RWPE1 (cell line): ENCODE measurements at places on chromosomes 3 and 15.

DNA sequence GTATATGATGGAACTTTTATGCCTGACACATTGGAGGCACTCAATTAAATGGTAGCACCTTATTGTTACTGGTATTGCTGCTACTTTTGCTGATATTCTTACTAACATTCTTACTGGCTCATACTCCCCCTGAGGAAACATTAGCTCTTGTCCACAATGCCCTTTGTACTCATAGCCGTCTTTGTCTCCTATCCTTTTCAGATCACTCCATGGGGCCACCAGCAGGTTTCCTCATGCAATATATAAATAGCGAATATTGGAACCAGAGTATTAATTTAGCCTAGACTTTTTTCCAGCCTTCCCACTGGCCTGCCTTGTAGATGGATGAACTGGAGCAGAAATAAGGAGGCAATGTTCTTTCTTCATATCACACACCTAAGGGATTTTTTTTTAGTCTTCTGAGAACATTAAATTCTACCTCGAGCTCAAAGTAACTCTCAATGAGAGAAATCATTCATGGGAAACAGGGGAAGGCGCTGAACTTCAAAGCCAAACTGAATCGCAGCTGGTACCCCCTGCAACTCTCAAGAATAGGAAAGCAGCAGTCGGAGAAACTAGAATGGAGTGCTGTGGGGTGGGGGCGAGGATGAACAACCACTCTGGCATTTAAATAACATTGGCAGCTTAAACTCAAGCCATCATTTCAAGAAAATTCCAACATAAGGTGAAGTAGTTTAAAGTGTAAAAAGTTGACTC is 300.3 kb downstream of the TAFA4 start:
- no peak for DNase-seq

GRCh38 chr3:55538158-55538557 is 51.1 kb upstream of the WNT5A start:
- no peak for DNase-seq

DNA sequence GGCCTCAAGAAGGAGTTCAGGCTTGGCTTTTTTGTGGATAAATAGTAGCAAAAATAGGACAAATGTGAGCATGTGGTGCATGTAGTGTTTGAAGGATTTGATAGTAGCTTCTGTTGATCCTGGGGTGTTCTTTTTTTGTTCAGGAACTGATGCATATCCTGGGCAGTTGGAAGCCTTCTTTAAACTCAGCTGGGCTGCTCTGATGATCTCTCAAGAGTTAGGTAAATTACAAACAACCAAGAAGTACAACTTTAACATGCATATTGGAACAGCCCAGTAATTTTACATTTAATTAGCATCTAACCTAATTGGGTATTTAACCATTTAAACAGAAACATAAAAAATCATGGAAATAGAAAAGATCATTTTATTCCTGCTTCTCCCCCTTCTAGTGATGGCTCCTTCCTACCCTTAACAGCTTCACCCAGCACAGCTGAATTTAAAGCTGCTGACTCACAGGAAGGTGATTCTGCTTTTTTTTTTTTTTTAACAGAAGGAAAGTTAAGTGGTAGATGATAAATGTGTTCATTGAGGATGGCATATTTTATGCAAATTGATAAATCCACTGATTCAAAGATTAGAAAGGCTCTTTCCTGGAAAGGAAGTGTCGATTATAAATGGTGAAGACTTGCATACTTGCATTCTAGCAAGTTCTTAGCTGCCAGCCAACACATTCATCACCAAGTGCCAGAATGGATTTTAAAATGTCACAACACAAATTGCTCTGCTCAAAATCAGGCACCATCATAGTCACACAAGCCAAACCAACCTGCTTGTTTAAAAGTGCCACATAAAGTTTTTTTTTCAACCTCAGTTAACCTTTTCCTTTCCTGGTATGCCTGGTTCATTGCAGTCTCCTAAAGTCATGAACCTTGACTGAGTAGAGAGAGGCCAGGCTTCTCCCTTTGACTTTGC is 20.0 kb downstream of the SLC35G2 start:
- DNase-seq: no peak

- DNase-seq: no peak
These were observed 26.9 kb upstream of the MYO1E start for GRCh38 chr15:59399465-59400102.

- no peak for DNase-seq
These were observed 123.4 kb downstream of the EPHB1 start for GRCh38 chr3:134918441-134918840.

DNA sequence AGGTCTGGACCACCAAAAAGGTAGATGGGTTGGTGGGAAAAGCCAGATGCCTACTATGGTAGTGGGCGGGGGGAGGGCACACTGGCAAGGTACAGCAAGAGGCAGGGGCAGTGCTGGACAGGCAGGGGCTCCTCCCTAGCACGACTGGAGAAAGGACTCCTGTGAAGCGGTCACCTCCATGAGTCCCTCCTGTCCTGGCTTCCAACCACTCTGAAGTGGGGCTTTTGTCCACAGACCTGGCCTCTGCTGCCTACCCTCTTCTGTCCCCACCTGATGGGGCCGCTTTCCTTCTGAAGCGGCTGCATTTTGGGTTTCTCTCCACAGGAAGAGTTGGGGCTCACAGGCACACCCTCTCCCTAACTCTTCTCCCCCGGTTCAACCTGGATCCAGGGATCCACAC is 2.7 kb upstream of the SPTBN5 start:
- no peak for DNase-seq

GRCh38 chr15:31005660-31006059 is 14.2 kb upstream of the MTMR10 start:
- no peak for DNase-seq

DNA sequence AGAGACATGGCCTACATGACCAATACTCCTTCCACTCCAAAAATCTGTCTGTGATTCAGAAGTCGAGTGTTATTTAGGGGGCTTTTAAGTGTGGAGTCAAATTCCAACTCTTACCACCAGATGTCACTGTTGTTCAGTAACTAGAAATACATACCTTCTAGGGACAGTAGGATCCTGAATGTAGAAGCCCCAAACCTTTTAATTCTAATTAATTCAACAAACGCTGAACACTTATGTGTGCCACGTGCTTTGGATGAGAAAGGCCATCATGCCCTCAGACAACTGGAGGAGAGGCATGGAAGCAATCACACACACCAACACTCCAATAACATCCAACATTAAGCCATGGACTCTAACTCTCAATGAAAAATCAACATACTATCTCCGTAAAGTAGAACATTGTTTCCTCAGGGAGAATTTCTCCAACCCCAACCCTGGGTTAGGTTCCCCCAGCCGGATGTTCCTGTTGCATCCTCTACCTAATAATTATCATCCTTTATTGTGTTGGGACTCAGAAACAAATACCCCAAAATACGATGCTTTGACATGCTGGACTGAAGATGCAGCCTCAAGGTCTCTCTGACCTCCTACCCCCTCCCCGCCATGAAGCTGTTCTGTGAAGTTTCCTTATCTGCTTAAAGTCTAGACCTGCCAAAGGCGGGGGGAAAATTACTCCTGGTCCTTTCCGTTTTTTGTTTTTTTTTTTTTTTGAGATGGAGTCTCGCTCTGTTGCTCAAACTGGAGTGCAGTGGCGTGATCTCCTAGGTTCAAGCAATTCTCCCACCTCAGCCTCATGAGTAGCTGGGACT is 8.0 kb upstream of the CCDC13 start:
- peak; percentile 52 for DNase-seq

- no peak for DNase-seq
These were observed 30.9 kb downstream of the PRKCD start for GRCh38 chr3:53191836-53192480.

GRCh38 chr3:10423171-10423882 is 82.1 kb downstream of the ATP2B2 start:
- DNase-seq: no peak

DNA sequence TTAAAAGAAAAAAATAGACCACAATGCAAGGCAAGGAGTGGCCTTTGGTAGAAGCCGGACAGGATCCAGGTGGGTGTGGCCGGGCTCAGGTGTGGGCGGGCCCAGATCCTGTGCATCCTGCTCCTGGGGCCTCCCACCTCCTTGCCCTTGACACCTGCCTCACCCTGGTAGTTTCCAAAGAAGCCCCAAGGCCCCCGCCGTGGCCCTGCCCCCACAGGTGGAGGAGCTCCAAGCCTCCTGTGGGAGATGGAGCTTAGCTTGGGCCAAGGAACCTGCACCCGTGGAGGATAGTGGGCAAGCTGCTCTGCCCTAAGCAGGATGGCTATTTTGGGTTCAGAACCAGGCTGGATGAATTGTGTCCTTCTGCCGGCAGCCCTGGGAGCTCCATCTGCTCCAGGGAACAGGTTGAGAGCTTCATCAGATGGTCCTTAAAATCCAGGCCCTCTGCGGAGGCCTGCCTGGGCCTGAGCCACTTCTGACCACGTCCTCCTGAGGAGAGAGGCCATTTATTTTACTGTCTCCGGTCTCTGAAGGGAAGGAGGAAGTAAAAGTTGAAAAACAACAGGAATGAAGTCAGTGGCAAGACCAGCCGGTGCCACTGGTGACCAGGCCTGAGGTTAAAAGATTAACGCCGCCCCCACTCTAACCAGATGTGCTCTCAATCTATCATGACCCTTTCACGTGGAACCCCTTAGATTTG is 53.9 kb upstream of the KLF13 start:
- no peak for DNase-seq

DNA sequence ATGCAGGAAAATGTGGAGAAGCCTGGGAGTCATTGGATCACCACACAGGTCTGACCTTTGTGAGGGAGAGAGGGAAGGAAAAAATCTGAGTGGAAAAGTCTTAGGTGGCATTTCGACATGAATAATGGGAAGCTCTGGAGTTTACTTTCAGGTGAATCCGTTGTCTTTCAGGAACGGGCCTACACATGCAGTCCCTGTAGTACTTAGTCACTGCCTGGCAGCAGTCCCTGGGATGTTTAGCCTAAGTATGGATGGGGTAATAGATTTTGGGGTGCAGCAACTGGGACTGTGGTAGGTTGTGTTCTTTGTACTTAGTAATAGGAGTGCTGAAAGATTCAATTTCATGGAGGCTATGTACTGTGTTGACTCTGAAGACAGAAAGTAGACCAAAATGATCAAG is 227.5 kb upstream of the EPHA3 start:
- DNase-seq: peak; percentile 3

DNA sequence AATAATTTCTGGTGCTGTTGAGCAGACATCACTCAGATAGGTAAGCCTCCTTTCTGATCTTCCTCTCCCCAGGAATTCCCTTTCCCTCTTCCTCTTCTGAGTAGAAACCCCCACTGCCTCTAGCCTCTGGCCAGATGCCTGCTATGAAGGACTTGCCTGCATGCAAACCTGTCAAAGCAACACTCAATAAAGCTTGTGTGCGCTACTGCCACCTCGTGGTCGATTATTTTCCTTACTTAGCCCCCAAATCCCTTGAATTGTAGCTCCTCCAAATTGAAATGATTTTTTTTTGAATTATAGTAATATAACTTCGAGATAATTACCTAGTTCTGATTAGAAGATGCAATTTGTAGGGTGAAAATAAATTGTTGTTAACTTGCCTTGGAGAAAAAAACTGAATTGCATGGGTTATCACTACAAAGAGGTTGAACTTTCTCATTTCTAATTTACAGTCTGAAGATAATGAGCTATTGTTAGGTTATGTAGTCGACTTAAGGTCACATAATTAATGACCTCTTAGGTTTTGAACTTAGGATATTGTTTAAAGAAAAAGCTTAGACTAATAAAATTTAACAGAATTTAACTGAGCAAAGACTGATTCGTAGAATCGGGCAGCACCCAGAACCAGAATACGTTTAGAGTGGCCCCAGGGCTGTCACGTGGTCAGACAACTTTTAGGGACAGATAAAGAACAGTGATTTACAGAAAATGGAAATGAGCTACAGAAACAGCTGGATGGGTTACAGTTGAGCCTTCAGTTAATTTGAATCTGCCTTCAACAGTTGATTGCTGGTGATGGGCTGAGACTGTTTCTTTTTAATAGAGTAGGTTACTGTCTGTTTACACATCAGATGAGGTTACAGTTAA is 269.3 kb downstream of the ARPP21 start:
- peak; percentile 13 for DNase-seq

GRCh38 chr15:82804575-82804949 is 1.3 kb downstream of the FSD2 start:
- no peak for DNase-seq

DNA sequence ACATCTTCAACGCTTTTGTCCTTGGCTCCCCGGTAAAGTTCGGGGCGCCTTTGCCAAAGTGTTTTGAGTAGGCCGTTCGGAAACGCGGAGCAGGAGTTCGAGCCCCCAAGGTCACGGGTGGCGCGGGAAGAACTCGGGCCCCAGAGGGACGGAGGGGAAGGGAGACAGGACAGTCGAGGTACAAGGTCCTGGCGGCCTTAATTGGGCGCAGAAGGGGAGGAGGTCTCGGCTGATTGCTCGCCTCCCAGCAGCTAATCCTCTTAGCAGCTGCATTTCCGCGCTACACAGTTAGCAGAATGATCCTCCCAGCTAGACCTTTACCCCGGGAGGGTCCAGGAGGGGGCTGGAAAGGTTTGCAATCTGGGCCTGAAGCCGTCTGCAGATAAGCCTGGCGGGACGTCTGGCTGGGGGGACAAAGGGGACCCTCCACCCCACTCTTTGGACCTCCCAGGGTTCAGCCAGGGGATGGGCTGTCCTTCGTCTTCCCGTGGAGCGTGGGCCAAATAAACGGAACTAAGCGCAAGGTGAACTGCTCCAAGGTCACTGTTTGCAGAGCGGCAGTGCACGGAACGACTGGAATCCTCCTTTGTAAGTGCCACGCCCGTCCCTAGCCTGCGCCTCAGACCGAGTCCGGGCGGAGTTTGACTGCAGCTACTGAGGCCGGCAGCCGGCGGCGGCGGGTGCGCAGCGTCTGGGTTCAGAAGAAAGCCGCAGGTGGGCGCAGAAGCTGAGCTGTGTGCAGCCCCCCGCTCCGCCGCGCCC is 7.2 kb downstream of the EOMES start:
- DNase-seq: no peak

GRCh38 chr15:72306211-72306785 is 13.7 kb downstream of the CELF6 start:
- DNase-seq: peak; percentile 33

- peak; percentile 42 for DNase-seq
These were observed 2.0 kb upstream of the SOX2 start for GRCh38 chr3:181709537-181710279.

- DNase-seq: no peak
These were observed 7.0 kb upstream of the CPB1 start for GRCh38 chr3:148820361-148821245.

DNA sequence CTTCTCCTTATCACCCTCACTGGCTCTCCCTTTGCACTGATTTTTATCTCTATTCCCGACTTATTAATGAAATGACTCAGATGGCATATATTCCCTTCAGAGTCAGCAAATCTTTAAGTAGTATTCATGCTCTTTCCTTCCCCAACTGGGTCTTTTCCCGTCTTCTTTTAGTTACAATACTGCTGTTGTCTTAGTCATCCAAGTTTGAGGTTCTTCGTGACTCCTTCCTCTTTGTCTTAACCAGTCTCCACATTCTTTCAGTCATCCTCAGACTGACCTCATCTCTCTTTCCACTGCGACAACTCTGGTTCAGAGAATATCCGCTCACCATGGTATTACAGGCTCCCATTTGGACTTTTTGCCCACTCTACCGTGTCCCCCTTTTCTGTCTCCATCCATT is 12.4 kb downstream of the WDR5B start:
- no peak for DNase-seq
